Activated T-cell treated with anti-CD3 and anti-CD28 coated beads, Interleukin-2, amount 50 U/mL, for 1 hour (primary cell): ENCODE measurements at places on chromosomes 3 and 15.

DNA sequence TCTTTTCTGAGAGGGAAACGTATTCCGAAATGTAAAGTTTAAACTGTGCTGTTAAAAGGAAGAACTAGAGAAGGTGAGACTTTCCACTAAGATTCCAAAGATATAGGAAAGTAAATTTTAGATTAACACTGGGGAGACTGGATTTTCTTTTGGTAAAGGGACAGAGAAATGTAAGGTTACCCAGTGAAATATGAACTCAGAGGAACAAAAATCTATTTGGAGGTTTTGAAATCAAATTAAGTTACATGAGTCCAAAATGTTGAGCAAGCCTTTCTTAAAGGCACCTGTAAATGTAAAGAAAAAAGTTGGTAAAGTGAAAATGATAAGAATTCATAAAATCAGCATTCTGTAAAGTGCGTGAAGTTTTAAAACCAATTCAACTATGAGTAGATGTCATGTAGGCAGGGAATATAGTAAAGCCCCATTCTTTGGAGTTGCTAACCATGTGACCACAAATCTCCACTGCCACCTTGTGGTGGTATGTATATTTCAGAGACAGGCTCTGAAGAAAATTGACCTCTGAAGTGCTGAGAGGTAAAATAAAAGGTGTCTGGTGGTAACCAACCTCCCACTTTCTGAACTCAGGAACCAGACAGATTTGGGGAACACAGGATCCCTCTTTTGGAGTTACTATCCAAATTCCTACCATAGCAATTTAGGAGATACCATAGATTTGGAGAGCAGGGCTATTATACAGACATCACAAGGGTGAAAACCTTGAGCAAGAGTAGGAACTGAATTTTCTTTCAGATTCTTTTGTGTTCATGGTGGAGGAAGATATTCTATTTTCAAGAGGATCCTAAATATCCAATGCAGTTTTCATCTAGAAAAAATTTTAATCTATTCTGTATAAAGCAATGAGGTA, 215.3 kb downstream of the ROBO2 start:
- DNase-seq = no peak

DNA sequence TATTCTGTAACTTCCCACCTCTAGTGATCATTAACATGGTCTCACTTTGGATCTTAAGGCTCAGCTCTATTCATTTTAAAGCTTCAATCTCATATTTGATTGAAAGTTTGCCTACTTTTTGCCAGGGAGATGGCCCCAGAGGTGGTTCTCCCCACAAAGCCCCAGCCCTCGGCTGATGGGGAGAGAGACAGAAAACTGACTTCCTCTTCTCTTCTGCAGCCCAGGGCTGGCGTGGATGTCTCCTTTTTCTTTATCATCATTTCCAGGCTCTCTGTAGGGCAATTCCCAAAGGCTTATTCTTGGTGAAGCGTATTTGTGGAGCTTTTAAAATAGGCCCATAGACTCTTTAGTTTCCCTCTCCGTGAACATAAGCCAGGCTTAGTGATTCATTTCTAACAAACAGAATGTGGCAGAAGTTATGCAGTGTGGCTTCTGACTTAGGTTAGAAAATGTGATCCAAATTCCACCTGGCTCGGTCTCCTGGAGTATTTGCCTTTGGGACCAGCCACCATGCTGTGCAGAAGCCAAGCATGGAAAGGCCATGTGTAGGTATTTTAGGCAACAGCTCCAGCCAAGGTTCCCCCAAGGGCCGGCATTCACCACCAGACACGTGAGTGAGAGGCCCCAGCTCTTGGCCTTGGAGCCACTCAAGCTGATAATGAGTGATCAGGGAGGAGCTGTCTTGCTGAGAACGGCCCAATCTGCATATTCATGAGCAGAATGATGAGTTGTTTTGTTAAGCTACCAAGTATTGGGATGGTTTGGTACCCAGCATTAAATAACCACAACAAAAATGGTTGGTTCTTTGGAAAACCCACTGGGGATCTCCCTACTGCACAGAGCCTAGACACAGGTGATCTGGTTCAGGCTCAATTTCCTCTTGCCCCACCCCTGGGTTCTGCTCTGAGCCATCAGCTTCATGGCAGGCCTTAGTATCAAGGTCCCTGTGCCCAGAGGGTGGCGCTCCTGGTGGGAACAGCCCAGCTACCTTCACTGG, 353.2 kb upstream of the PROK2 start:
- DNase-seq = no peak

DNA sequence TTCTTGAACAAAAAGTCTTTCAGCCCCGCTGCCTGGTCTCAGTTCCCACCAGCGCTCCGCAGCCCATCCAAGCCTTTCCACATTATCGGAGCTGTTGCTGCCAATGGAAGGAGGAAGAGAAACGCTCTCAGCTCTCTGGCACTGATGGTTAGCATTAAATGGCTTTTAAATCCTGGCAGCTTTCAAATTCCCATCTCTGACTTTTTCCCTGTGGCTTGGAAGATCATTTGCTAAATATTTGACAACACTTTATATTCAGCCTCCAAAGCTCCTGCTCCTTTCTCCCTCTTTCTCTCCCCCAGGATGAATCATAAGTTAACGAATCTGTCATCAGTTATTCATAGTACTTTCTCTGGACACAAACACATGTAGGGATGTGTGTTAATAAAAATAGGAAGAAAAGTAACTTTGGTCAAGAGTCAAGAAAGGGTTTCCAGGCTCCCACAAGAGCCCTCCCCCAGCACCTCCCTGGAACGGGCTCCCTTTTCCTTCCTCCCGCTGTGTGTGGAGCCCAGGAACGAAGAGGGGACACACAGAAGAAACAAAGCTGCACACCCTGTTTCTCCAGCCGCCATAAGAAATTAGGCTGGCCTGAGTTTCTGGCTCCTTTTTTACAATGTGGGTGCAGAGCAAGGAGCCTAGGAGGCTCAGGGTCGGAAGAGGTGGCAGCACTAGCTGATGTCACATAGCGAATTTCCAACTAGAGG, 47.6 kb upstream of the TSEN2 start:
- no peak for DNase-seq

- DNase-seq = no peak
Observed at GRCh38 chr3:157501863-157502262, 1.4 kb downstream of the VEPH1 start.

- DNase-seq = no peak
Observed at GRCh38 chr3:474828-475227, 278.3 kb downstream of the CHL1 start.

- DNase-seq = no peak
Observed at GRCh38 chr3:189773056-189773455, 141.9 kb downstream of the TP63 start.

- DNase-seq = no peak
Observed at GRCh38 chr15:71275566-71276335, 160.5 kb downstream of the THSD4 start.

GRCh38 chr3:66602237-66602636, 101.4 kb upstream of the LRIG1 start:
- no peak for DNase-seq

DNA sequence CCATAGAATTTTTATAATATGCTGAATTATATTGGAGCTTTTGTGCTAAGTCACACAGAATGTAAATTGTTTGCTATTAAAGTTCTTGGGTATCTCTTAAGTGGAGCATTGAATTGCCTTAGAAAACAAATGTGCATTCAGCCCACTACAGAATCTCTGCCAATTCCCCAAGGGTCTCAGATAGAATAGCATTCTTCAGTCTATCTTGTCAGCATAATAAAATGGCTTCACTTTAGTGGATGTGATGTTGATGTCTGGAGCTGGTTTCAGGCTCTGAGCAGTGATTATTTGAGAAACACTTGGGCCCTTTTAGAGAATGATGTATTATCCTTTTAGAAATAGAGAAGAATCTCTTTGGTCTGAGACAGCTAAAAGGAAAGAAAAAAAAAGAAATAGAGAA, 45.2 kb downstream of the LRCH3 start:
- DNase-seq = no peak

- DNase-seq = no peak
Observed at GRCh38 chr3:102304550-102304949, 130.3 kb upstream of the ZPLD1 start.

- DNase-seq = no peak
Observed at GRCh38 chr3:71688121-71688520, 37.1 kb downstream of the EIF4E3 start.

DNA sequence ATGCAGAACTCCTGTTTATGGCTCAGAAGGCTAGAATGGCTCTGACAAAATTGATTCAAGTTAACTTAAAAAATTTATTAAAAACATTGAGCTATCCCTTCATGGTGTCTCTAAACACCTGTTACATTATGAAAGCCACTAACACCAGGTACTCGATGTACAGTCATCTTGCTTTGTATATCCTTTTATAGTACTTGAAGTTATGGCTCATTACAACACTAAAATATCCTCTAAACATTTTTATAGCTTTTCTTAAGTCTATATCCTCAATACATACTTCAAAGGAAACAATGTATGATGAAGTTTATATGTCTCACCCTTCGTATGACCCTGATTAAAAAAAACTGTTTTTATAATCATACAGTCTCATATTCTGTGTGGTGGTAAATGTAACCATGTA, 38.2 kb downstream of the SLITRK3 start:
- no peak for DNase-seq

GRCh38 chr15:57327985-57328471, 48.3 kb upstream of the CGNL1 start:
- DNase-seq = no peak

- DNase-seq = no peak
Observed at GRCh38 chr3:154132777-154133375, 11.7 kb downstream of the ARHGEF26 start.

DNA sequence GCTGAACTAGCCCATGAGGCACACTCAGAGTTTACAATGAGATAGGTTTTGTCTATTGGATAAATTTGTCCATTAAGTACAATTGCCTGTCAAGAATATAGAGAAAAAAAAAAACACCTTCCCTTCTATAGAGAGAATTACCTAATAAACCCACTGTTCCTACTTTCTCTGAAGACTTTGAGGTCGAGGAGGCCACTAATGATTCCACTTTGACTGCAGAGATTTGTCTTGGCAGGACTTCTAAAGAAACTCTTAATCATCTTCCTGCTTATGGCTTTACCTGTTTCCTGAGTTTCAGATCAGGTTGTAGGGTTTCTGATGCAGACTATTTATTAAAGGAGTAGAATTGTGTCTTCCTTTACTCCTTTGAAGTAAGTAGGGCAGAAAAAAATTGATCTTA, 342.4 kb upstream of the KCNMB2 start:
- DNase-seq = no peak

DNA sequence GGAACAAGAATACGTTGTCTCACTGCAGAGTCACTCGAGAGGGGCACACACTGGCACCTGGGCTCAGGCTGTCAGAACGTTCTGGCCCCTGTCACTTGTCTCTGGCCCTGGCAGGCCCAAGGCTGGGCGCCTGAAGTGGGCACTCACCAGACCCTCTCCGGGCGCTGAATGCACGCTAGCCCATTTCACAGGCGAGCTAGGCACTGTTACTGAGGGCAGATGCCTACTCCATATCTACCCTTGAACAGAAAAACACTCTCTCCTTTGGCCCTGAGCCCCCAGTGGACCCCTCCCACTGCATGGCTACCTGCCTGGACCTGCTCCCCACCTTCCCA, 42.3 kb upstream of the IQSEC1 start:
- DNase-seq = no peak

GRCh38 chr3:118671192-118671591, 363.5 kb downstream of the IGSF11 start:
- no peak for DNase-seq

DNA sequence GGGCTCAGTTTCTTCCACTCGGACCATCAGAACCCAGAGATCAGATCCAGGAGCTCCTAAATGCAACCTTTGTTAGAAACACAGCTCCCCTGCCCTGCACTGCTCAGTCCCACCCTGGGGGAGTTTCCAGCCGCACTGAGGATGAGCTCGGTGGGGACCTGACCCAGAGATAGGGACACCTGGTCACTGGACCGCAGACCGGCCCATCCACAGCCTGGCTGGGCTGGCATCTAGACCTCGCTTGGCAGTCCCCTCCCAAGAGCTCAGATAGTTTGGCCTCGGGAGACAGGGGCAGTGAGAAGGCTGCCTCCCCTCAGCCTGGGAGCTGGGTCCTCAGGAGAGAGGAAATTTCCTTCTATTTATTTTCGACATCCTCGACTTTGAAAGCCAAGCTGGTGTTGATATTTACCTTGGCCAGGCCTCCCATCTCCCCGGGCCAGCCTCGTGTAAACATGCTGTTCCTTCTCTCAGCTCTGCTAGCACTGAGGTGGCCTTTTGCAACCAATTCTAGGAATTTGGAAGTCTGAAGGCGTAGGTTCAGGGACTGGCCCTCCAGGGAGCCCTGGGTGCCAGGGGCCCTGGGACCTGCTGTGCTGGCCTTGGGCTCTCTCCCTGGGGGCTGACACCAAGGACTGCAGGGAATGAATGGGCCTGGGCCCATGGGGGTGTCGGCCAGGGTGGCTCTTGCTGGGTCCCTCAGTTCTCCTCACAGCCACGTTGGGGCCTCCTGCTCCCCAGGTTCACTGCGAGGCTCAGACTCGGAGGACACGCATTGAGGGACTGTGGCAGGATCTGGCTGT, 90.1 kb downstream of the VGLL4 start:
- DNase-seq = no peak

GRCh38 chr3:35519936-35520335, 119.4 kb upstream of the ARPP21 start:
- no peak for DNase-seq

DNA sequence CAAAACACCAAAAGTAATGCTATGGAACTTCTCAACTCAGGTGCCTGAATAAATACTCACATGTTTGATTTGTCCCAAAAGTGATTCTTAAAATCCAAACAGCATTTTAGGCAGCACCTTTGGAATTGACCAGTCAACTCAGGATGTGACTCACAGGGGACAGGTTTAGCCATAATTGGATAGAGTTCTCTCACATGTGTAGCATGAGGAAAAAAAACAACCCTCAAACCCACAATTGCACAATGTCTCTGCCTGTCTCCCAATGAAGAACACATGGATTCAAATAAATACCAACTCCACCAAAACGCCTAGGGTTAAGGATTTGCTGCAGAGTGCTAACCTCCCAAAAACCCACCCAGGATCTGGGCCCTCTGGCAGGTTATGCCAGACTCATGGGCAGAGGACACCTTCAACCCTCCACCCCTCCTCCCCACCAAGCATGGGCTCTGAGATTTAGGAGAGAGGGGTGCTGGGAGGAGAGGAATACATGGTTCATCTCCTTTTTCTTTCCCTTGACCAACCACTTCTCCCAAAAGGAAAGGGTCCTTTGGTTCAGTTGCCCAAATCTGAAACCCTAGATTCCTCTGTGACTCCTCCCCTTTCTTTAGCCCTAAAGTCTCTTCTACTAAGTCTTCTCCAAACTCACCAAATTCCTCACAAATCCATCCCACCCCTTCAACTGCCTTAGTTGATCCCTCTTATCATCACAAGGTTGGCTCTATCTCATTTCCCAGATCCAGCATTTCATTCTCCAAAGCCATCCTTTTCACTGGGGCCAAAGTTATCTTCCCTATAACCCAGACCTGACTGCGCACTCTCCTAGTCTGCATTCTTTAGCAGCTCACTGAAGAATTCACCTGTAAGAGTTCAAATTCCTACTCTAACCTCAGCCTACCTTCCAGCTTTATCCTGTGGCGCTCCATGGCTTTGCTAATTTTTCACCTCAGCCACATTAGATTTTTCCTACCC, 7.7 kb downstream of the RYK start:
- no peak for DNase-seq
